ENCODE measurements at places on chromosomes 5 and 9. TPM values are rescaled to one million over a fixed set of nuclear protein-coding genes. Genes with fewer than 3 reads are reported as not detected.

Gene CA9
- total RNA-seq = 0.40 TPM

Gene CRAT
- 37.9 TPM for total RNA-seq

Gene CCDC183
- total RNA-seq = 0.26 TPM

Gene SCGB3A2
- total RNA-seq = not detected

- no peak for DNase-seq
Observed at GRCh38 chr5:141879941-141880738, 1.9 kb upstream of the PCDH1 start.

- DNase-seq = no peak
Observed at GRCh38 chr9:106981396-106982287, 118.7 kb downstream of the ZNF462 start.

GRCh38 chr9:77271023-77271690, 93.8 kb downstream of the VPS13A start:
- no peak for DNase-seq

GRCh38 chr9:37503736-37504135, 18.0 kb downstream of the POLR1E start:
- DNase-seq = no peak

- DNase-seq = no peak
Observed at GRCh38 chr5:79878721-79879336, 112.2 kb downstream of the MTX3 start.

- DNase-seq = no peak
Observed at GRCh38 chr5:17257705-17258273, 40.4 kb downstream of the BASP1 start.

DNA sequence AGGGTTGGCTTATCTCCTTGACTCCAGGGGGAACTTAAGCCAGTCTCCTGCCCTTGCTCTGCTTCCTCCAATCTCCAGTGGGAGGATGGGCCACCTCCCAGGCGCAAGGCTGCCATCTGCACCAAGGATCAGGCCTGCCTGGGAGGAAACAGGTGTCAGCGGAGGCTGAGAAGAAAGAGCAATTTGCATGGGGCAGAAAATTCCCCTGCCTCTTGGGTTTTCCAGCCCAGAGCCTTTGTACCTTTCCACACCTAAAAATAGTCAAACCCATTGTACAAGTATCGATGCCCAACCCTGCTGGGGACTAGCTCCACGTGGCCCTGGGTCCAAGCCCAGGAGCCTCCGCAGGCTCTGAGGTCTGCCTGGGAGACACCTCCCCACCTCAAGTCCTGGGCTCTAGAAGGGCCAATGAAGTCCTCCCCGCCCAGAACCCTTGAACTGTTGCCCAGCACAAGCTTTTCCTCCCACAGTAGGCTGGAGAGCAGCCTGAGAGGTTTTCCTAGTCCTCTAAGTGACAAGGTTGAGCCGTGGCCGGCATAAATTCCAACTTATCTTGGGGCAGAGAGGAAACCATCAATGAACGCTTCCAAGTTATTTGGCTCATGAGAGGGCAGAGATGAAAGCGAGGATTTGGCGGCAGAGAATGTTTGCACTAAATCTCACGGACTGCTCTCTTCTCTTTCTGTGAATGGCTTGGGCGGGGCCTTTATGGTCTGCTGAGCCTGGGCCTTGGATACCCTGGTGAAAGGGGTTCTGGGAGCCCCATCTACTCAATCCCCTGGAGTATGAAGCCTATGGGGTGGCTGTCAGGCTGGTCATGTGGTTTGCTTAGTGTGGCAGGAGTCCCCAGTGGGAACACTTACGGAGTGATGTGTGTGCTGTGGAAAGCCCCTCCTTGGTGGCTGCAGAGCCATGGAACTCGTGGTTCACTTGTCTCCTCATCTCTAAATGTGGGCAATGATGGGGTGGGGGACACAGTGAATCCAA, 15.6 kb downstream of the JADE2 start:
- no peak for DNase-seq

GRCh38 chr9:78606001-78606379, 309.1 kb downstream of the PSAT1 start:
- DNase-seq = no peak
